ACHN (cell line): ENCODE measurements at places on chromosomes 6 and 20.
A peak's percentile ranks its signal among the peaks of the same experiment; 100 is the strongest.

DNA sequence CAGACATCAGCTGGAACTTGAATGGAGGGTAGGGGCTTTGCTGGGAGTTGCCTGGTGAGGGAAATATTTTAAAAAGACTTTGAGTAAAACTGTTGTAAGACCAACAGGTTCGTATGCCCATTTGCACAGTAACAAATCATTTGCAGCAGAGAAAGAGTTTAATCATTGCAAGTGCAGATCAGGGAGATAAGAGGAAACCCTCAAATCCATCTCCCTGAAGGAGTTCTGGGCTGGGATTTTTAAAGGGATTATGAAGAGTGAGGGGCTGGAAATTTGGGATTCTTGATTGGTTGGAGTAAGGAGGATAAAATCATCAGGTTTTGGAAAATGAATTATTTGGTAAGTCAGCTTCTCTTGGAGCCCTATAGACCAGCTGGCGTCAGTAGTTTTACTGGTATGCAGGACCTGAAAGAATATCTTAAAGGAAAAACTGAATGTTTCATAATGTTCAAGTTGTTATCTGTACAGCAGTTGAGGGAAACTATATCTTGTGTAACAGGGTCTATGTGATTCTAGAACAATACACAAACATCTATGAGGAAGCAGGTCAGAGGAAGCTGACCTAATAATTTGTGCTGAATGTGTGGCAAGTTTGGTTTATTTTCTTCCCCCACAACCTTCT lies 295.5 kb downstream of the PLCB1 start:
- no peak for DNase-seq

DNA sequence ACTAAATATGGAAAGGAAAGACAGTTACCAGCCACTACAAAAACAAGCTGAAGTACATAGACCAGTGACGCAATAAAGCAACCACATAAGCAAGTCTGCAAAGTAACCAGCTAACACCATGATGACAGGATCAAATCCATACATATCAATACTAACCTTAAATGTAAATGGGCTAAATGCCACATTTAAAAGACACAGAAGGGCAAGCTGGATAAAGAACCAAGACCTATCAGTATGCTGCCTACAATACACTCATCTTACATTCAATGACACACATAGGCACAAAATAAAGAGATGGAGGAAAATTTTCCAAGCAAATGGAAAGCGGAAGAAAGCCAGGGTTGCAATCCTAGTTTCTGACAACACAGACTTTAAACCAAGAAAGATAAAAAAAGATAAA lies 24.1 kb downstream of the HLA-C start:
- no peak for DNase-seq

DNA sequence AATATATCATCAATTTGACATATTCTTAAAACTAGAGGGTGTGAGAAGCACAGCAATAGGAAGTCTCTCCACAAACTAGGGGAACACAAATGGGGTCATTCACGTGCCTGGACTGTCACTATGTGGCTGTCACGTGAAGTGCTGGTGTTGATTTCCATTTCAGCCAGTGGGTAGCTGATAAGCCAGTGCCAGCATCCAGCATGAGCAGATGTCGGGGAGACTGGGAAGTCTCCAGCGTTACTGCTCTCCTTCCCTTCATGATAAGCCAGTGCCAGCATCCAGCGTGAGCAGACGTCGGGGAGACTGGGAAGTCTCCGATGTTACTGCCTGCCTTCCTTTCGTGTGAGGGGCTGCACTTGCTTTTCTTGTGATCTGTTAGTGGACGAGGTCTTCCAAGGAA lies 5.6 kb upstream of the SLC17A9 start:
- DNase-seq = no peak

DNA sequence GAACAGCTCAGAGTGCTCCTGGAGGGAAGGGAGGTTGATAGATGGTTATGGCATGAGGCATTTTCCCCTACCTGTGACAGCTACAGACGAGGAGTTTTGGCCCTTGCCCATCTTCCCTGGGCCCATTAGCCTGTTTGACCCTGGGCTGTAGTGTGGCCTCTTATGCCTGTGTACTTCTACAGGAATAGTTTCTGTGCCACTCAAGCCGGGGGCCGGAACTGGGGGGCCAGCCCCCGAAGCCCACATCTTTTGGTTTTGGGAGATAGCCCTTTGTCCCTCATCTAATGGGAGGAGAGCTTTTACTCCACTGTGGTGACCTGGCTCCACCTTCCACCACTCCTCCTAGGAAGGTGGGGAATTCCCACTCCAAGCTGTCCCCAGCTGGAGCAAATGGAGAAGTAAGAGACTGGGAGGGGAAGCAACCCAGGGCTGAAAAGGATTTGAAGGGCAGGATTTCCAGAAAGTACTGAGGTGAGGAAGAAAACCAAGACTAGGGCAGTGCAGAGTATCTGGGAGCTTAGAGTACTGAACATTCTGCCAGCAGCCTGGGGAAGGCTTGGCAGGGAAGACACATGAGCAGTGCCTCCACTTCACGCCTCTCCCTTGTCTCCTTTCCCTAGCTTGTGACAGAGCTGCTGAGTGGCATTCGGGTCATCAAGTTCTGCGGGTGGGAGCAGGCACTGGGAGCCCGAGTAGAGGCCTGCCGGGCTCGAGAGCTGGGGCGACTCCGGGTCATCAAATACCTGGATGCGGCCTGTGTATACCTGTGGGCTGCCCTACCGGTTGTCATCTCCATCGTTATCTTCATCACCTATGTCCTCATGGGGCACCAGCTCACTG lies 6.9 kb downstream of the ABCC10 start:
- DNase-seq = no peak

GRCh38 chr6:53986721-53987521 lies 124.3 kb upstream of the MLIP start:
- DNase-seq = no peak

GRCh38 chr20:10271494-10272219 lies 53.0 kb downstream of the SNAP25 start:
- DNase-seq = no peak

- DNase-seq = no peak
Observed at GRCh38 chr6:63097222-63097621, 114.0 kb upstream of the FKBP1C start.

GRCh38 chr6:110491644-110492317 lies 15.4 kb upstream of the SLC22A16 start:
- no peak for DNase-seq

GRCh38 chr20:16760431-16761304 lies 12.5 kb downstream of the OTOR start:
- DNase-seq = no peak

DNA sequence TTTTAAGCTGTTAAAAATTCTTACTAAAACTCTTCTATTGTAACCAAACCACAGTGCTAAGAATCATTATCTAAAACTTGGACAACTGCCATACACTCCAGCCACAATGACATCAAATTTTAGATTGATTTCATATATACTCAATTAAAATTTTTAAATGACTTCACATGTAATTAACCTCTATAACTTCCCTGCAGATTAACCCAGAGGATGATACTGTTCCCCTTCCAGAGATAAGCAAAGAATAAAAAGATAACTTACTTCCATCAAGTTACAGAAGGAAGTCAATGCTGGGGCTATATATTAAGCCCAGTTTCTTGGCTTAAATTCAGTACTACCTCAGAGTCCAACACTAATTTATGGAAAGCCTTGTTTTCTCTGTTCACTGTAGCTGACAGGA lies 71.3 kb downstream of the ARHGAP18 start:
- DNase-seq = no peak

GRCh38 chr6:157640746-157641451 lies 182.1 kb upstream of the SNX9 start:
- DNase-seq = no peak

DNA sequence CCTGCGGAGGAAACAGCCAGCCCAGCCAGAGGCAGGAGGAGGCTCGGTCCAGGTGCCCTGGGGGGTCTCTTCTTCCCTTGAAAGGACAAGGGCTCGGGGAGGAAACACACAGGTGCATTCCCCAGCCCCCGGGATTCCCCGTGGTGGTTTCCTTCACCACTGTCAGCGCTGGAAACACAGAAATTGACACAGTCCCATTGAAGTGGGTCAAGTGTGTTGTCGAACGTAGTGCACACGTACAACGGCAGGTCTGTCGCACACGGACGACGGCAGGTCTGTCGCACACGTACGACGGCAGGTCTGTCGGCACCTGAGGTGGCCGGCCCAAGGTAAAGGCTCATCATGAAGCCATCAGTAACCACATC lies 80.9 kb downstream of the DLL1 start:
- no peak for DNase-seq

- no peak for DNase-seq
Observed at GRCh38 chr20:42957018-42957703, 232.5 kb downstream of the PTPRT start.

- DNase-seq = no peak
Observed at GRCh38 chr6:147737115-147737514, 228.6 kb downstream of the SAMD5 start.

DNA sequence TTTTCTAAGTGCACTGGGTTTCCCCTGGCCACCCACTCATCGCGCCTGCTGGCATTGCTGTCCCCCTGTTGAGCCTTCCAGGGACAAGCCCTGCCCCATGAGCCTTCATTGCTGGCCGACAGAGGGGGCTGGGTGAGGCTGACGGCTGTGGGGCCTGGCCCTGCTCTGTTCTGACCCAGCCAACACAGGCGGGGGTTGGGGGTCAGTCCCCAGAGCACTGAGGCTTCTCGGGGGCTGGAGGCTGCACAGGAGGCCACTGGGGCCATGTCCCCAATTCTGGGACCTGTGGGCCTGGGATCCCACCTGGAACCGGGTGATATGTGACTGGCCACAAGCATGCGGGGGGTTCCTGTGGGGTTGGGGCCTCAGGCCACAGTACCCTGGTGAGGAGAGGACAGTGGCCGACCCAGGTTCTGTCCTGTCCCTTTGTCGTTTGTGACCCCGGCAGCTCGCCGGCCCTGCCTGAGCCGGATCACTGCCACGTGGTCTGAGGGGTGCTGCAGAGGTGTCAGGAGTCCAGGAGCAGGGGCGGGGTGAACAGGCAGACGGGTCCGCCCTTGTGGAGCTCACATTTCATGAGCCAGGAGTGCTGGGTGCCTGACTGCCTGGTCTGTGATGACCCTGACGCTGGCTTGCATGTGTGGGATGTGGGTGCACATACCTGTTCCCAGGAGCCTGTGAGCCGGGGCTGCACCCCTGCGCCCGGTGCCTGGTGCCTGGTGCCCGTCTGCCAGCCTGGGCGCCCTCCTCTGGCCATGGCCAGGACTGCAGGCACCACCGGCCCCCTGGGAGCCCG lies 2.1 kb upstream of the COL20A1 start:
- DNase-seq = peak; percentile 21

GRCh38 chr6:131825946-131826345 lies 18.1 kb downstream of the ENPP1 start:
- DNase-seq = no peak

- no peak for DNase-seq
Observed at GRCh38 chr20:1568163-1568490, 10.6 kb upstream of the SIRPD start.

- DNase-seq = no peak
Observed at GRCh38 chr6:115618256-115618655, 442.4 kb downstream of the FRK start.

DNA sequence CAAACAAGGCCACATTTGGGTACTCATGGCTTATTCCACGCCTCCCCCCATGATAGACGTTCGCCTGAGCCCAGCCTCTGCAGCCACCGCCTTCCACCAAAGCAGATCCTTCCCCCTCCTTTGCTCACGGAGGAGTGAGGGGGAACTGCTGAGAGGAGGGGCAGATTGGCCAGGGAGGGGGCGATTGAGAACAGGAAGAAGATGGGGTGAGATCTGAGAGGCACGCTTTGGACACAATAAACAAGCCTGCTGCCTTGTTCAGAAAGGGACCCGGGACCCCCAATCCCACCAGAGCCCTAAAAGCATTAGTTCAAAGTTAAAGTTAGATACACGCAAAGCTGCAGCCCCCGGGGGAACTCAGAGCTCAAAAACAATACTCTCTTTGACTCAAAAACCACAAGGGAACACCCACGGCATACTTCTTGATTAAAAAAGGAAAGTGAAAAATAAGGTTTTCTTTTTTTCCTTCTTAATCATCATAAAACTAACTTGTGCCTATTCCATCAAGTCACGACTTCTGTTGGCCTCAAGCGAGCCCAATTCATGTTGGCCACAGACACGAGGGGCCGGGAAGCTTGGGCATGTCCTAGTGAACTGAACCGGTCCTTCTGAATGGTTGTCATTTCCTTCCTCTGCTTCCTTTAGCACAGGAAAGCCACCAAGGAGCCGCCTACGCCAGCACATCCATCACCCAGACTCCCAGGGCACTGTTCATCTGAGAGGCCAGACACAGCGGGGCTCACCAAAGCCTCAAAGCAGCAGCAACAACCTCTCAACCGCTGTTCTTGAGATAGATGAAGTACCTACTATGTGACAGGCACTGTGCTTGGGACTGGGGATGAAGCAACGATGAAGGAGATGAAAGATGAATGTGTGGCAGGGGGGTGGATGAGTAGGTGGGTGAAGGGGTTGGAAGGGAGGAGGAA lies 44.7 kb downstream of the NFATC2 start:
- DNase-seq = no peak

- DNase-seq = peak; percentile 9
Observed at GRCh38 chr20:745683-746301, 22.5 kb downstream of the SLC52A3 start.

- no peak for DNase-seq
Observed at GRCh38 chr6:134534708-134535149, 216.8 kb upstream of the SGK1 start.

- DNase-seq = peak; percentile 15
Observed at GRCh38 chr20:58875541-58876134, 23.1 kb downstream of the GNAS start.

DNA sequence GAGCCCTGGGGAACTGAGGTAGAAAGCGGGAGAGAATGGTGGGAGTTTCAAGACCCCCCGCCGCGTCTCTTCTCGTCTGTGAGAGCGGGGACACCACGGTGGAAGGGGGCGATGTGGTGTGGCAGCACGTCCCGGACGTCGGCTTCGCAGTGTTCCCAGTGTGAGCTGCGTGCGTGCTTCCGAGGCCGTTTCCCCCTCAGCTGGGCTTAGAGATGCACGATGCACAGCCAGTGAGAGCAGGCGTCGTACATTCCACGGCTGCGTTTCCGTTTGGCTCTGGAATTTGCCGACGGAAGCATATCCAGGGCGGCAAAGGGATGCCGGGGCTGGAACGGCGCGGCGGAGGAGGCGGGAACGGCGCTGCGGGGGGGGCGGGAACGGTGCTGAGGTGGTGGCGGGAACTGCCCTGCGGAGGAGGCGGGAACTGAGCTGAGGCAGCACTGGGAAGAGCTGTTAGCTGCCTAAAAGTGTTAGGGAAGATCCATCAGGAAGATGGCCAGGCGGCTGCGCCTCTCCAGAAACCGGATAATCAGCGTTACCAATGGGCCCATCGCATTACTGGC lies 37.7 kb downstream of the KIF25 start:
- peak; percentile 69 for DNase-seq

- DNase-seq = no peak
Observed at GRCh38 chr20:59977086-59977485, 18.9 kb downstream of the CDH26 start.

GRCh38 chr6:46248143-46248542 lies 77.4 kb upstream of the ENPP5 start:
- DNase-seq = no peak

DNA sequence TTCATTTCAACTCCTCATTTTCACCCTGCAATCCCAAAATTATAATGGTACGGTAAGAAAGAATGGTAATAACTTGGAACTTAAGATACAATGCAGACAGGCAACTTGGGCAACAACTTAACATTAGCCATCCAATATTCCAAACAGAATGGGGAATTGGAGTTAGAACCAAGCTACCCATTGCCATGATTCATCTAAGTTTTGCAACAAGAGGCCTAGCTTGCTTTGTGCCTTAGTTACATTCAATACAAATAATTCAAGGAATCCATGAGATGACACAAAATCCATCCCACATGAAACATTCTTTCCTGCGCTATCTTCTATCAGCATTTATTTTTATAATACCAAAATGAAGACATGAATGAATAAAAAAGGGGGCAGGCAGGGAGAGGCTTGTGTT lies 28.4 kb downstream of the DCDC2 start:
- DNase-seq = no peak
